B cell (primary cell): ENCODE measurements at places on chromosomes 4 and X.
A peak's percentile ranks its signal among the peaks of the same experiment; 100 is the strongest.

GRCh38 chrX:72245461-72246089 is 6.7 kb upstream of the ERCC6L start:
- H3K4me1 ChIP-seq: no peaks in the 10 kb centered on the region
- H3K27me3 ChIP-seq: no peaks in the 10 kb centered on the region
- H3K27ac ChIP-seq: no peak overlapping the region
- no peaks in the 10 kb centered on the region for H3K36me3 ChIP-seq
- H3K4me3 ChIP-seq: no peak overlapping the region

DNA sequence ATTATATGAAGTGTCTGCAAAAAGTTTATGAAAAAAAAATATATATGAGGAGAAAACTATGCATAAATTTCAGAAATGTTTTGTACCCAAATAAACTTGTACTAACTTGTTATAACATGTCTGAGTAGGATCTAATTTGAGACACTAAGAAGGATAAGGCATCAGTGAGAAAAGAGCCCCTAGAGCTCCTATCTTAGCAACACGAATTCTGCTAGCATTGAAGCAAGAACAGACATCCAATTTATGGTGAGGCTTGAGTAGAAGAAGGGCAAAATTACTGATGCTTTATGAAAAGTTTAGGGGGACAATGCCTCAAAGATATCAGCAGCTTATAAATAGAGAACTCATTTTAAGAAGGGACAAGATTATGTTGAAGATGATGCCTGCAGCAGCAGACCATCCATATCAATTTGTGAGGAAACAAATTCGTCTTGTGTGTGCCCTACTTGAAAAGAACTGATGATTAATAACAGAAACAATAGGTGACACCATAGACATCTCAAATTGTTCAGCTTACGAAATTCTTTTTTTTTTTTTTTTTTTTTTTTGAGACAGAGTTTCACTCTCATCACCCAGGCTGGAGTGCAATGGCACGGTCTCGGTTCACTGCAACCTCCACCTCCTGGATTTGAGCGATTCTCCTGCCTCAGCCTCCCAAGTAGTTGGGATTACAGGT is 35.7 kb upstream of the ADAM29 start:
- no peaks in the 10 kb centered on the region for H3K4me1 ChIP-seq

GRCh38 chrX:11421805-11422524 is 128.8 kb downstream of the AMELX start:
- H3K4me1 ChIP-seq: no peaks in the 10 kb centered on the region
- H3K36me3 ChIP-seq: no peaks in the 10 kb centered on the region
- H3K4me3 ChIP-seq: no peak overlapping the region
- no peak for DNase-seq
- no peaks in the 10 kb centered on the region for H3K27me3 ChIP-seq

DNA sequence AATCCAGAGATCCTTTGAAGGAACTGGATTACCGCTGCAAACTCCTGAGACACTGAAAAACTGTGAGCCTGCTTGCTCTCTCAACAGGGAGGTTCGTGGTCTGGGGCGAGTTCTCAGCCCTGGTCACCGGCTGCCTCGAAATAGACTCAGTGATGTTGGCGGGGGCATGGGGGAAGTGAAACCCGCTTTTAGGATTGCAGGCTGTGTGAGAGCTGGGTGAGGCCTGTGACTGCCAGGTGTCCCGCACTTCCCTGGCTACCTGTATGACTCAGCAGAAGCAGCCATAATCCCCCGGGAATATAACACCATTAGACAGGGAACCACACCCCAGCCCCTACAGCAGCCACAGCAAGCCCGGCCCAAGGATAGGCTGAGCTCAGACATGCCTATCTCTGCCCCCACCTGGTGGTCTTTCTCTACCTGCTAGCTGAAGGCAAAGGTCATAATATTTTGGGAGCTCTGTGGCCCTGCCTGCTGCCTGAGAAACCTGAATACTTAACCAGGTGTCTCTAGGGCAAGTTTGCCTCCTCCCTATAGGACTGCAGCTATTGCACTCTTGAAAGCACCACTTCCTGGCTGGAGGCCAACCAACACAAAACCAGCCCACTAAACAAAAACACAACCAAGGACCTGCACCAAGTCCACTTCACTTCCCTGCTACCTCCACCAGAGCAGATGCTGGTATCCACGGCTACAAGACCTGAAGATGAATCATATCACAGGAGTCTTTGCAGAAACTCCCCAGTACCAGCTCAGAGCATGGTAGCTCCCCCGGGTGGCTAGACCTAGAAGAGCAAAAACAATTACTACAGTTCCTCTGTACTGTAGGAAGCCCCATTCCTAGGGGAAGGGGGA is 202.0 kb downstream of the RRAGB start:
- peaks cover 20% of the 10 kb centered on the region for H3K4me1 ChIP-seq
- no peaks in the 10 kb centered on the region for H3K27me3 ChIP-seq
- H3K4me3 ChIP-seq: peak overlapping the region; percentile 29

DNA sequence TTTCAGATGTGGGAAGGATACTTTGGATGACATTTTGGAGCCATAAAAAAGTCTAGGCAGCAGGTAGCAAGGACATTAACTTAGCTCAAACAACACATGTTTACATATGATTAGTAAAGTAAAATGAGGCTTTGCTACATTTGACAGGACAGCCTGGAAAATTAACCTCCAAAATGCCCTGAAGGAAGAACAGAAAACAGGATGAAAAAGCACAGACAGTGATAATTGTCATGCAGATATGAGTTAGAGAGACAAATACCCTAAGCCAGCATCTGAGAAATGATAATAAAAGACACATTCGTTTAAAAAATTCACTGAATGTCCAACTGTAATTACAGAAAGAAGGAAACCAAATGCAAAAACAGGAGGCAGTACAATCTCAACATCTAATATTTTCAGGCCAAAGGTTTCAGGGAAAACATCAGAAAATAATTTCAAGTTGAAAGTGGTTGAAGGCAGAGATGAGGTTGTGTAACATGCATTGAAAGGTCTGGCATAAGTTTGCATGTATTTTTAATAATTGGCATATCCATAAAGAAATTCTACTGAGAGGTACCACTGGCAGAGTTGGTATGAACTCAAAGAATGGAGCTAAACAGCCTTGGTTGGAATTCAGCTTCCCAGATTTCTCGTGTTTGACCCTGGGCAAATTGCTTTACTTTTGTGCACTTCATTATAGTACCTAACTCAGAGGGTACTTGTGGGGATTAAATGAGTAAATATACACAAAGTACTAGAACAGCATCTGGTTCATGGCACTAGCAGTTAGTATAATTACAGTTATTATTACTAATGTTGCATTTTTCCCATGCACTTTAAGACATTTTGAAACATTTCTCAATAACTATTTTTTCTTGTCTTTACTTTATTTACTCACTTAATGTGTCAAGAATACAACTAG is 54.4 kb upstream of the MAP9 start:
- no peak for DNase-seq
- H3K4me1 ChIP-seq: no peaks in the 10 kb centered on the region
- no peak overlapping the region for H3K4me3 ChIP-seq
- no peak overlapping the region for H3K27ac ChIP-seq
- no peaks in the 10 kb centered on the region for H3K36me3 ChIP-seq

DNA sequence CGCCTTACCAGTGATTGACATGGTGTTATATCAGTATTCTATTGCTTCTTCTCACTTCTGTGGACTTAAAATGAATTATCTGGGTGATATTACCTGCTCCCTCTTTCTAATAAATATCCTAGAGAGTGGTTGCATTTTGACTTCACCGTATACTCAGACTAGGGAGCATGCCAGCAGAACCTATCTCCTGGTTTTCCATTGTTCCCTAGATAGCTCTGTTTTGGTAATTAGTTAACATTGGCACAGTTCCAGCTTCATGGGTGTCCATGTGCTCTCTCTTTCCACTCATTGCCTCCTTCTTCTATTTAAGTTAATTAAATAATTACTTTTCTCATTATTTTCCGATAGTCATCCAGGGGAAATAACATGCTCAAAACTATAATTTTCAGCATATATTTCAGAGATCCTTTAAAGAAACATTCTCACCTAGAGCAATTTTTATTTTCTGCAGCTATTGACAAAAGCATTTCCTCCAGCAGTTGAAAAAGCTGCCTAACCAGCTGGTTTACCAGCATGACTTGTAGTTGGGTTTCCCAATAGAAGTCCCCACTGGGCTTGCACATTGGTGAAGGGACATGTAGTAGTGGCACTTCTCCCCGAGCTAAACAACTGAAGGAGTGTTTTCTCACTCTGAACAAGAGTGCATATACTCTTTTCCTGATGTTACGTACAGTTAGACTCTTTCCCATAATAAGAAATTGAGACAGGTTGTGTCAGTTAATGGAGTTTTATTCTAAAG is 27.9 kb upstream of the PAPSS1 start:
- no peaks in the 10 kb centered on the region for H3K4me1 ChIP-seq
- DNase-seq: no peak
- peaks cover 3% of the 10 kb centered on the region for H3K27me3 ChIP-seq
- no peak overlapping the region for H3K27ac ChIP-seq
- H3K36me3 ChIP-seq: no peaks in the 10 kb centered on the region

DNA sequence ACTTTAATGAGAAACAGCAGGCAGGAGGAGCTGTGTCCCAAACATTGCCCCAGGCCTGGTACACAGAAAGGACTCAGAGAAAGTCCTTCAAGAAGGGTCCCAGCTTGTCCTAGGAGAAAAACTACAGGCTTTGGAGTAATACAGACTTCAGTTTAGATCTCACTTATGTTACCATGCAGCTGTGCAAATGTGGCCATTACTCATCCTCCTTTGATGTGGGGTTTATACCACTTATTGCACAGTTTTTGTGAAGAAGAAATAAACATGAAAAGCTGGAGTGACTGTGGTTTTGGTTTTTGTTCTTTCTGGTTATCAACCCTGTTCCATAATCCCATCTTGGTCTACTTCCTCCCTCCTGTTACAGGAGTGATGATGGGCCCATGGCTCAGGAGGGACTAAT is 8.1 kb upstream of the CYTL1 start:
- H3K36me3 ChIP-seq: no peaks in the 10 kb centered on the region
- no peaks in the 10 kb centered on the region for H3K4me1 ChIP-seq
- H3K27ac ChIP-seq: no peak overlapping the region
- no peak for DNase-seq
- no peak overlapping the region for H3K4me3 ChIP-seq

GRCh38 chr4:86388252-86388651 is 28.4 kb upstream of the MAPK10 start:
- H3K27ac ChIP-seq: no peak overlapping the region
- H3K27me3 ChIP-seq: no peaks in the 10 kb centered on the region
- DNase-seq: no peak
- H3K36me3 ChIP-seq: no peaks in the 10 kb centered on the region
- no peak overlapping the region for H3K4me3 ChIP-seq
- peaks cover 4% of the 10 kb centered on the region for H3K4me1 ChIP-seq

DNA sequence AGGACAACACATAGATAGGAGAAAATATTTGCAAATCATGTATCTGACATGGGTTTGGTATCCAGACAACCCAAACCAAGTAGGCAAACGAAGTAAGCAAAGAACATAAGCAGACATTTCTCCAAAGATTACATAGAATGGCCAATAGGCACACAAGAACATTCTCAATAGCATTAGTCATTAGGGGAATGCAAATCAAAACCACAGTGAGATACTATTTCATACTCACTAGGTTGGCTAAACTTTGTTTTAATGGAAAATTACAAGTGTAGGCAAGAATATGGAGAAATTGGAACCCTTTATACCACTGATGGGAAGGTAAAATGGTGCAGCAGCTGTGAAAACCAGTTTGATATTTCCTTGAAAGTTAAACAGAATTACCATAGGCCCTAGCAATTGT is 74.7 kb downstream of the CHRNA9 start:
- no peak overlapping the region for H3K27ac ChIP-seq
- H3K27me3 ChIP-seq: no peaks in the 10 kb centered on the region
- H3K4me1 ChIP-seq: no peaks in the 10 kb centered on the region
- no peak for DNase-seq
- H3K4me3 ChIP-seq: no peak overlapping the region
- H3K36me3 ChIP-seq: no peaks in the 10 kb centered on the region

DNA sequence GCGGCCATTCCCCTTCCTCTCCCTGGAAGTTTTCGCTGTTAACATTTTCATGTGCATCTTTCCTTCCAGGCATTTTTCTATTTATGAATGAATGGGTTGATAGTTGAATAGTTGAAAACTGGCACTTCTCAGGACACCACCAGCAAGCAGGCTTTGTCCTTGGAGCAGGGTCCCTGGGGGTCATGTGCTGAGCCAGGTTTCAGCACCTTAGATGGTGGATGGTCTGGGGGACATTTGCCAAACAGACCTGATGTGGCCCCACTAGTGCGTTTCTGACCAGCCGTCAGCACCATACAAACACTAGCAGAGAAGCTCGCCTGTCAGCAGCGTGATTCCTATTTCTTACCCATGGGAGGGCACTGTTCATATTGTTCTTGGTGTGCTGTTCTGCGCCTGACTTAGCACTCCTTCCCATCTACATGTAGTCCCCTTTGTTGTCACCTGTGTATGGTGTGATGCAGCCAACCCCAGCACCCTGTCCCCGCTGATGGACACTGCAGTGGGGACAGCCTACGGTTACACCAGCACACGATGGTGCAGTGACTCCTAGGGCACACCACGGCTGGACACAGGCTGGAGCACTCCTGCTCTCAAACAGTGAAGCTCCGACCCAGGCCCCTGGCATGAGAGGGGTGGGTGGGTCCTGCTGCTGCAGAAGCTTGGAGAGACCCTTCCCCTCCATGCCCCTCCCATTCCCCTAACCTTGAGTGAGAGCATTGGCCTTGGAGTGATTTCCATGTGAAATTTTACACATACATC is 27.2 kb upstream of the WFS1 start:
- no peaks in the 10 kb centered on the region for H3K36me3 ChIP-seq
- H3K4me3 ChIP-seq: no peak overlapping the region
- no peak overlapping the region for H3K27ac ChIP-seq
- H3K4me1 ChIP-seq: no peaks in the 10 kb centered on the region

GRCh38 chrX:115504167-115504566 is 56.8 kb upstream of the PLS3 start:
- H3K4me3 ChIP-seq: no peak overlapping the region
- H3K36me3 ChIP-seq: no peaks in the 10 kb centered on the region
- no peak for DNase-seq
- H3K4me1 ChIP-seq: no peaks in the 10 kb centered on the region

- H3K4me3 ChIP-seq: no peak overlapping the region
- DNase-seq: no peak
- H3K27me3 ChIP-seq: no peaks in the 10 kb centered on the region
- H3K27ac ChIP-seq: no peak overlapping the region
Measured at GRCh38 chr4:114137984-114138383, 158.5 kb upstream of the ARSJ start.

- H3K4me1 ChIP-seq: no peaks in the 10 kb centered on the region
- H3K27me3 ChIP-seq: no peaks in the 10 kb centered on the region
- no peak overlapping the region for H3K27ac ChIP-seq
- no peaks in the 10 kb centered on the region for H3K36me3 ChIP-seq
- DNase-seq: no peak
- no peak overlapping the region for H3K4me3 ChIP-seq
Measured at GRCh38 chr4:26108054-26108453, 194.0 kb downstream of the SMIM20 start.

- no peaks in the 10 kb centered on the region for H3K4me1 ChIP-seq
- H3K36me3 ChIP-seq: no peaks in the 10 kb centered on the region
- no peaks in the 10 kb centered on the region for H3K27me3 ChIP-seq
- no peak for DNase-seq
- no peak overlapping the region for H3K4me3 ChIP-seq
Measured at GRCh38 chrX:141814213-141814857, 23.8 kb upstream of the MAGEC3 start.
